Lung microvascular endothelial cell (primary cell): ENCODE measurements at places on chromosomes 12 and 14. TPM values are rescaled to one million over a fixed set of nuclear protein-coding genes. Genes with fewer than 3 reads are reported as not detected.

BRI3BP gene
- total RNA-seq, result 2.2 and 2.6 TPM in 2 replicates

ESR2 gene
- under 0.01 and 0.44 TPM in 2 replicates for total RNA-seq

LRRC23 gene
- total RNA-seq, result 1.5 and 3.4 TPM in 2 replicates

CHGA gene
- total RNA-seq, result not detected in 2 replicates

TBX3 gene
- total RNA-seq, result 0.44 and 0.99 TPM in 2 replicates

IGF1 gene
- 0.44 and 0.79 TPM in 2 replicates for total RNA-seq

DNA sequence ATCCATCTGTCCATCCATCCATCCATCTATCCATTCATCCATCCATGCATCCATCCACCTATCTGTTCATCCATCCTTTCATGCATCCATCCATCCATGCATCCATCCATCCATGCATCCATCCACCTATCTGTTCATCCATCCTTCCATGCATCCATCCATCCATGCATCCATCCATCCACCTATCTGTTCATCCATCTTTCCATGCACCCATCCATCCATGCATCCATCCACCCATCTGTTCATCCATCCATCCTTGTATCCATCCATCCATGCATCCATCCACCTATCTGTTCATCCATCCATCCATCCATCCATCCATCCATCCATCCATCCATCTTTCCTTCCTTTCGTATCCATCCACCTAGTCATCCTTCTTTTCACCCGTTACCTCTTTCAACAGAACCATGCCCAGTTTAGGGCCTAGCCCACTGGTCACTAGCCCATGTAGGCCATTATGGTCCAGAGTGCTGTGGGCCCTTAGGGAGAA lies 66.3 kb downstream of the KIF26A start:
- DNase-seq, result no peak

DNA sequence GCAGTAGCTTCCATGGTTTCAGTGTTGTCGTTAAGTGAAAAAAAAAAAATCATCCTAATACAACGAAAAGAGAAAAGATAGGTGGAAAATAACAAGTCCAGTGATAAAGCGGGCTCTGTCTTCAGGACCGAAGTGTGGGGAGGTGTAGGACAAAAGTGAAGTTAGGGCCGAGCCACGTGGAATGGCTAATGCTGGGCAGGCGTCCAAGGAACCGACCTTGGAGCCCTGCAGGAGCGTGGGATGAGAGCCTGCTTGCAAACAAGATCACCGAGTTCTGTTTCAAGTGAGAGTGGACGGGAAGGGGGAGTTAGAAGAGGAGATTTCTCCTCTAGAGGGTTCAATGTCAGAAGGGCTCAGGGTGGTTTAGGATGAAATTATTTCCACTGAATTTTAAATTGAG lies 22.2 kb downstream of the A2ML1 start:
- DNase-seq, result peak; percentile 5

DNA sequence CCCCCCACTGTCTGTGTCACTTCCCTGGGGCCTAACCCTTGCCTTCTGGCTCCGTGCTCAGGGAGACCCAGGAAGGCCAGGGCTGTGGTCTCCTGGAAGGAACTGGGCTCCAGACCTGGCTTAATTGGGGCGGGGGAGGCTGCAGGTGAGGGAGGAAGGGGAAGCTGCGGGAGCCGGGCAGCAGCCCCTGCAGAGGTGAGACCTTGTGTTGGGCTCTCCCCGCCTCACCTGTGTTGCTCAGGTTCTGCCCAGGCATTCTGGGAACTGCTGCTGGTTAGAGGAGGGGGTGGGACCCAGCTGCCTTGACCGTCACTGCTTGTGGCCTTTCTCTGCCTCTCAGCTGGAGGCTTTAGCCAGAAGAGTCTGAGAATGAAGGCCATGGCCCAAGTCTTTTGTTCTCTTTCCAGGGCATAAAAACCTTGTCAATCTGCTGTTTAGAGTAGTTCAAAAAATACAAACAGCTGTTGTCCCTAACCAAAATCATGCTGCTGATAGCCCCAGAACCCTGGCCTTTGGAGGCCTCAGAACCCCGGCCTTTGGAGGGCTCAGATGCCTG lies 247.6 kb downstream of the CHST11 start:
- no peak for DNase-seq

- DNase-seq, result peak; percentile 91
Observed at GRCh38 chr12:100554608-100555077, 18.8 kb upstream of the GAS2L3 start.

DNA sequence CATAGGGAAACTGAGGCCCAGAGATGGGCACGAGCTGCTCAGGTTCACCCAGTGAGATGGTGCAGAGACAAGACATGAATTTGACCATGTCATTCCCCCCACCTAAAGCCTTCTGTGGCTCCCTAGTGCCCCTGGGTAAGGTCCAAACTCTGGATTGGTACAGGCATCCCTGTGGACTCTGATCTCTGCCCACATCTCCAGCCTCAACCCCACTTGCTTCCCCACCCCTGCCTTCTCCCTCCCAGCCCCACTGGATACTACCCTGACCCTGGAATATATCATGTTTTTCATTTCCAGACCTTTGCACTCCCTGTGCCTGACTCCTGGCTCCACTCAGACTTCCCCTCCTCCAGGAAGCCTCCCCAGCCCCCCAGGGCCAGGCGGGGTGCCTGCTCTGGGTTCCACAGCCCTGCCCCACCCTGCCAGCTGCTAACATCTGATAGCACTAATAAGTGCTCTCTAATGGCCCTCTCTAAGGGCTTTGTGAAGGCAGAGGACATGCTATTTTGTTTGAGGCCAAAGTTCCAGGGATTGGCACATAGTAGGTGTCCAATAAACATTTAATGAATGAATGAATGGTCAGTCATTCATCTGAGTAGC lies 1.1 kb upstream of the SDSL start:
- DNase-seq, result no peak

DNA sequence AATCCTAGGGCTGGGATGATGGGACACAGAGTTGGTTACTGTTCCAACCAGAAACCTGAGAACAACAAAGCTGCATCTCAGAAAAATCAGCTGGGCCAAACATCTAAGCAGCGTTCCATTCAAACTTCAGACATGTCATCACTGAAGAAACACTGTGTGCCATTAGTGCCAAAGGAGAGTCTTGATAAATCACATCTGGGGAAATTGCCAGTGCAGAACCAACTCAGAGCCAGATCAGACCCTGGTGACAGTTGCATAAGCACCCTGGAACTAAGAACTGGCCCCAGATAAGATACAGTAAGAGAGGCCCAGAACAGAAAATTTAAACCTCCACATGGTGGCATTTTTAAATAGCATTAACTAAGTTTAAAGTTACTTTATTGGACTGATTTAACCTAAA lies 482.8 kb downstream of the PRKD1 start:
- no peak for DNase-seq

DNA sequence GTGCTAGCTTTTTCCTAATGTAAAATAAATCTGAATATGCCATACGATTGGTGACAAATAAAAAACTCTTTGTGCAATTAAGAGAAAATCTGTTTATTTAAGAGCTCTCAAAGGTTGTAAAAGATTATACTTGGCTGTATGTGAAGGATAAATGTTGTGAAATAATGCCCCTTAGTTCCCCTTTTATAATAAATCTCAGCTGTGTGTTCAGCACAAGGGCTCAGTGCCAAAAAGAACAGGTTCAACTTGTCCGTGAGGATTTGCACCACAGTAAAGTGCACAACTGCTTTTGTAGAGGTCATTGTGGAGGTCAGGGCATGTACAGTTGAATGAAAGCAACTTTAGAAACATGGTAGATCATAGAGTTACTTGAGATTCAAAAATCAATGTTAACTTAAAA lies 118.6 kb downstream of the TRMT5 start:
- DNase-seq, result no peak

DNA sequence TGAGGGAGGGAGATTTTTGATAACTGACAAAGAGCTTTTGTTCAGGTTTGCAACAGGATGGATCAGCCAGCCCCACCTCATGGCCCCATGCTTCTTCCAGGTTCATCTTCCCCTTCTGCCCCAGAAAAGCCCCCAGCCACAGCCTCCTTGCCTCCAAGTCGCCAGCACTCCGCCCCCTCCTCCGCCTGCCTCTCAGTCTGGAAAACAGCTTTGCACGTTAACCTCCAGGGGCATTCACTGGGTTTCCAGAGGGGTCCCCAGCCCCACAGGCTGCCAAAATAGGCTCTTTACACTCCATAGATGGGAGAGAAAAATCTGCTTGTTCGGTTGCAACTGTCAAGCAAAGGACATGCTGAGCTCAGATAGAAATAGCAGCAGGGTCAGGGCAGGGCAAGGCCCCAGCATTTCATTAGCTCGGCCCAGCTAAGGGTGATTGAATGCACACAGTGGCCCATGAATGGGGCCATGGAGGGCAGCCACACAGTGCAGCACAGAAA lies 253.6 kb downstream of the ZFP36L1 start:
- DNase-seq, result no peak

DNA sequence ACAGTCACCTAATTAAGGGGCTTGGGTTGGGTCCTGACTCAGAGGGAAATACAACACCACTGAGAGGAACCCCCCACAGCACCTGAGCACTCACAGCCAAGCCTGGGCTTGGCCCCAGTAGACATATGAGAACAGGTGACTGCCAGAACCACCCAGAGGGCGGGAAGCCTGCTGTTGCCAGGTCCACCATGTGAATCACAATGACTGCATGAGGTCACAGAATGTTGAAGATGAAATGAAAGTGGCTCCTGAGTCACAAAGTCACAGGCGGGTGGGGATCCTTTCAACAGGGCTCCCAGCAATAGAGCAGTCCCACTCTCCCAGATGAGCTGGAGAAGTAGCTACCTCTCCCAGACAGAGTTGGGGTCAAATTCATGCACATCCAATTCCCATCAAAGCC lies at the start of gene LRRC74A:
Gene LRRC74A (plus strand): TSS at position 287 of the 400 bp plus-strand sequence. CDS start 290 bp downstream, outside the sequence.
- no peak for DNase-seq

- no peak for DNase-seq
Observed at GRCh38 chr14:57747036-57747435, 118.9 kb downstream of the SLC35F4 start.

GRCh38 chr14:71776471-71777360 lies 155.5 kb upstream of the RGS6 start:
- no peak for DNase-seq

GRCh38 chr12:104350211-104351056 lies 46.9 kb downstream of the EID3 start:
- DNase-seq, result no peak

DNA sequence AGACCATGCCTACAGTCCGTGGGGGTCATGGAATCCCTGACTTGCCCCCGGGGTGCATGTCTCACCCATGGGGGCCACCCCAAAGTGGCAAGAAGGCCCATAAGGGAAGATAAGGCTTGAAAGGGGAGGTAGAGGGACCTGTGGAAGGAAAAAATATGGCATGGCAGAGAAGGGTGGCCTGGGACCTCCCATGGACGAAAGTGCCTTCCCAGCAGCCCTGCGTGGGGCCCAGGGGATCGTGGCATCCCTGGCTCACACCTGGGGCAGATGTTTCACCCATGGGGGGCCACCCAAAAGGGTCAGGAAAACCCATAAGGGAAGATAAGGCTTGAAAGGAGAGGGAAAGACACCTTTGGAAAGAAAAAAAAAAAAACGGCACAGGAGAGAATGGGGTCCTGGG lies 264.6 kb downstream of the ALG10 start:
- no peak for DNase-seq
